ENCODE measurements at places on chromosomes 2 and 18.

GRCh38 chr18:60543646-60544045 lies 171.1 kb upstream of the MC4R start:
- DNase-seq, result no peak

GRCh38 chr2:214019229-214019972 lies 391.5 kb upstream of the VWC2L start:
- no peak for DNase-seq

DNA sequence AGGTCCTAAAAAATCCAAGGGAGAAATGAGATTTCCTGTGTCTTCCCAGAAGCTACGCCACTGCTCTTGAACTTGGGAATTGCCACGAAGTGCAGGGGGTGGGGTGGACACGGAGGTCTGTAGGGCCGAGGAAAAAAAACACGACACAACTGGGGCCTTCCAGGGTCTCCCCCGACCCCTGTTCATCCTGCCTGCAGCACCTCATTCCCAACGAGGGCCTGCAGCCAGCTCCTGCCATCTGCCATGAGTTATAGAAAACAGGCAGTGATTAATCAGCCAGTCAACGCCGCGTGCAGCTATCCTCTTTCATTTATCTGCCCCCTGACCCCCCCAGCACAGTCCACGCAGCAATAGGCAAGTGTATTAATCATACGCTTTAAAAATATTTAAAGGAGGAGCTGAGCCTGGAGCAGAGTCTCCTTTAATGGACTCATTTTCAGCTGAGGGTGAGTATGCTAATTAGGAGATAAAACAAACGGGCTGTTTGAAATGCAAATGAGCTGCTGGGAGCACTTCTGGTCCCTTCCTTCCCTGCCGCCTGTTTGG lies 209.9 kb downstream of the TFCP2L1 start:
- DNase-seq, result peak; percentile 40

DNA sequence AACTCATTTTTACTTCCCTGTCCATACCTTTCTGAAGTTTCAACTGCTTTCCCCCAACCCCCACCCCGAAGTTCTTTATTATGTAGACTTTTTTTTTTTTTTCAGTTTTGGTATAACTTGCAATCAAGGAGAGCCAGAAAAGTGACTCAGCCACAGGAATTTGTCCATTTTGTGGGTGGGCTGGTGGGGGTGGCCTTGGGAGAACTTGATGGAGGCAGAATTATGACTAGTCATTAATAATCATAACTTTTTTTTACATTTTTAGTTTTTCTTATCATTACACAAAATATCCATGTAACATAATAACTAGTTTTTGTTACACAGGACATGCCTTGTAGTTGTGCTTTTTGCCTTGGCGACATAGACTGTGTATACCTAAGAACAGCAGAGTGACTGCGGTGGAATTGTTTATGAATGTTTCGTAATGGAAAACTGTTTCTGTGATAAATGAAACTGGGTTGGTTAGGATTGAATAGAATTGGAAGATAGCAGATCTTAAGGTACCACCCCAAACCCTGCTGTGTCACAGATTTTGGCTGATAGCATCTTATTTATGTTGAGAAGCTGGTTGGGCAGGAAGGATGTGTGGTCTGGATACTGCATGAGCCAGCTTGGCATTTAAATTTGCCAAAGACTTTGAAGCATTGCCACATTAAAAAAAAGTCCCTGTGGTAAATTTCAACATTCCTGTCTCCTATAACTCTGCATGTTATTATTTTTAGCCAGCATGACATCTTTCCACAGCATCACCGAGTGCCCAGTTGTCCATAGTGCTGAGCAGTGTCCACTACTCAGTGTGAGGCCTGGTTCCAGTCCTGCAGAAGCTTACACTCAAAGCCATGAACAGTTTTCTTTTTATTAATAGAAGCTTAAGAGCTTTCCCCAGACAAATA lies 30.7 kb downstream of the LYPD6B start:
- peak; percentile 62 for DNase-seq

GRCh38 chr2:241211276-241211675 lies 22.8 kb downstream of the ANO7 start:
- DNase-seq, result no peak

Measured in inflammatory macrophage treated with lipopolysaccharide for 1 hour (primary cell).